ENCODE measurements at places on chromosomes 1 and 21.

DNA sequence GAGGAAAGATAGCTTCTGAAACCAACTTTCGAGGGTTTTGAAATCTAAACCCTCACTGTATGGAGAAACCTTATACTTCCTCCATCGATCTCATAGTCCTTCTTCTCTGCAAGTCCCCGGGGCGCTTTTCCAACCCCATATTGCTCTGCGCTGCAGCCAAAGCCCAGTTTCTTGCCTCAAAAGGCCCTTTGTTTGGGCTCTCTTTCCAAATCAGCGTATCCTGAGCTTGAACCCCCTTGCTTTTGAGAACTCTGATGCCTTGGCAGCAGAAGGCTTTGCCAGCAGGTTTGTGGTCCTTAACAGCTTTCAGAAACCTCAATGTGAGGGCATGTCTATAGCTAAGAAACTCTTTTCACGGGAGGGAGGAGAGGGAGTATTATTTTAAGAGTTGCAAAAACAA is 21.6 kb downstream of the PLPP3 start:
- no peak for DNase-seq

GRCh38 chr21:33963848-33964555 is 48.4 kb upstream of the ATP5PO start:
- DNase-seq: no peak

- no peak for DNase-seq
Measured at GRCh38 chr1:109877317-109877771, 33.3 kb upstream of the CSF1 start.

- no peak for DNase-seq
Measured at GRCh38 chr1:70431874-70432273, 20.8 kb downstream of the CTH start.

DNA sequence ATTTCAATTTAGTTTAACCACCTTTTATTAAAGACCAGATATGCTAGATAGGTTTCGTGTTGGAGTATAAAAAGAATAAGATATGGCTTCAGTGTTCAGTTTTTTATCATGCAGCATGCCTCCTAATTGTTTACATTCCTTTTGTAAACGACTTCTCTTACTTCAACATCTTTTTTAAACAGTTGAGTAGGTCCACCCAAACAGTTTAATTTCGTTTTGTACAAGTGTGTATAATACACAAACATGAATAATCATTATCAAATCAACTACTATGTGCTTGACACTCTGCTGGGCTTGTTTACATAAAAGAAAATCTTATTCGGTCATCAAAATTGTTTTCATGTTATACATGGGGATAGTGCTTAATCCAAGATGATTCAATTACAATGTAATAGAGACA is 906.3 kb upstream of the ADGRL4 start:
- DNase-seq: no peak

DNA sequence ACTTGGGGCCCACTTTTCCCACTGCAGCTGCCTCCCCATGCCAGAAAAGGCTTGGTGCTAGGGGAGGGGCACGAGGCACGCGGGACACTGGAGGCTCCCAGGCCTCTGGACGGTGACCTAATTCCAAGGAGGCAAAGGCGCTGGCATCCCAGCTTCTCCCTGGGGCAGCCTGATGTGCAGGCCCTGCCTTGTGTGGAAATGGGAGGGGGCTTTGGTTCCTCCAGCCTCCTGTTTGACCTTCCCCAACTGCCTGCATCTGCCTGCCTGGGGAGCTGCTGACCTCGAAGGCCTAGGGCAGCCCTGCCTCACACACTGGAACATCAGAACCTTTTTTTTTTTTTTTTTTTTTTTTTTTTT is 39.9 kb downstream of the KIAA1614 start:
- no peak for DNase-seq

DNA sequence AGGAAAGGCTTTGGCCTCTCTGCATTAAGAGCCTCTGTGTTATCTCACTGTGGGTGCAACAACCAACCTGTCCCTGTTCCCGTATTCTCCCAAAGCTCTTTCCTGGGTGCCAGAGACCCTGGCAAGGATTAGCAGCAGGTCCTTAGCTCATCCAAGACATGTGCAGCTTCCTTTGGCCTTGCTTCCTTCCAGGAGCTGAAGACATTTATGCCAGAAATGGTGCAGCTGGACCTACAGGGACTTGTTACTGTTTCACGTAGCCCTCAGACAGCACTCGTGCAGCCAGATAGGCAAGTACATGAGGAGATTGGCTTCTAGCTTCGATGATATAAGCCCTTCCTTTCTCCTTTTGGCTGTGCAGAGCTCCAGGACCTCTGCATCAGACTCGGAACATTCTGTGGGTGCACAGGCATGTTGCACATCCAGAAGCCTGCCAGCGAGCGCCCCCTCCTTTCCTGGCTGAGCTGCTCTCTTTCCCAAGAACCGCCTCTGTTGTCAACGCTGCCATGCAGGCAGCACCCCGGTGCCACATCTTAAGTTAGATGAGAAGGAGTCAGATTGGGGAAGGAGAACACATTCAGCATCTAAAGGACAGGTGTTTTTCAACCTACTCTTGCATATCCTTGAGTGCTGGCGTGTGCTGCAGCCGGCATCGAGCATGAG is 284.5 kb upstream of the PLXNA2 start:
- no peak for DNase-seq

GRCh38 chr1:225961659-225962439 is 20.8 kb upstream of the LEFTY2 start:
- no peak for DNase-seq

GRCh38 chr1:49298304-49298703 is 521.6 kb upstream of the BEND5 start:
- DNase-seq: no peak

DNA sequence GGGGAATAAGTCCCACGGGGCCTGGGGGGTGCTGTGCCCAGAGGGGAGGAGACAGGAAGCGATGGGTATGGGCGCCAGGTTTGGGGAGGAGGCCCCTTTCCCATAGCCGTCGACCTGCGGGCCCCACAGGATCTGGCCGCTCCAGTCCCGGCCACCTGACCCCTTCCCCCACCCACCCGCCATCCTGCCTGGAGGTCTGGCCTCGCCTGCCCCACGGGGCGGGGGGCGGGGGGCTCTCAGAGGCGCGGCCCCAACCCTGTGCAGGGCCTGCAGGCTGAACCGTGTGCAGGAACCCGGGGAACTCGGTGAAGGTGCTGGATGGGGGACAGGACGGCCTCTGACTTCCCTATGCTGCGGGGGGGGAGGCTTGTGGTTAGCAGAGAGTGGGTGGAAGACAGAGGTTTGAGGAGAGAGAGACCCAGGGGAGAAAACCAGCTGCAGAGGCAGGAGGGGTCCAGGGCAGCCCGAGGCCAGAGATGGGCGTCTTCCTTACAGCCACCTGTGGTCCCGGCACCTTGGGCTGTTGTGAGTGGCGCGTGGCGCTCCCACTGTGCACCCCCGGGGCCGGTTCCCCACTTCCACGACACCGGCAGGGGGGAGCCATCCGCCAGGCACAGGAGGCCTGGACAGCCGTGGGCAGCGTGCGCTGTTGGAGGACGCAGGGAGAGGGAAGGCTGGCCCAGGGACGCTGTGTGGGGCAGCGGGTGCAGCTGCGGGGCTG is 2.5 kb upstream of the TNFRSF18 start:
- DNase-seq: no peak

GRCh38 chr1:225689882-225690459 is 37.0 kb upstream of the ENAH start:
- DNase-seq: no peak

GRCh38 chr1:167808690-167809089 is 86.9 kb downstream of the MPZL1 start:
- DNase-seq: no peak
